ENCODE measurements at places on chromosomes 3 and 15. TPM values are rescaled to one million over a fixed set of nuclear protein-coding genes. Genes with fewer than 3 reads are reported as not detected.

DNA sequence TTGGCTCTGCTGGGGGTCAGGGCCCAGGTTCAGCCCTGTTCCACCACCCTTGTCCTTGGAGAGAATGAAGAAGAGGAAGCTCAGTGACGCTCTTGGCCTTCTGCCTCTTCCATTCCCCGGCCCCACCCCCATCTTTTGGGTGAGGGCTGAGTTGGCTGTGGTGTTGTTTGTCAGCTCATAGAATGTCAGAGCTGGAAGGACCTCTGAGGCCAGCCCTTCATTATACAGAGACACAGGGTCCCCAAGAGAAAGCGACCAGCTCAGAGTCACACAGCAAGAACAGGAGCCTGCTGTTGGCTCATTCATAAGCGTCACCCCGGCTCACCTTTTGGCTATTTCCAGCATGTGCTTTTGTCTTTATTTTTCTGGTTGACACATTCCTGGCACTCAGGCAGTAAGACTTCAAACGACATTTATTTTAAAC, 68.2 kb downstream of the AAGAB start:
- no peak for DNase-seq

- DNase-seq: no peak
Measured at GRCh38 chr3:8371085-8371551, 130.5 kb upstream of the LMCD1 start.

DNA sequence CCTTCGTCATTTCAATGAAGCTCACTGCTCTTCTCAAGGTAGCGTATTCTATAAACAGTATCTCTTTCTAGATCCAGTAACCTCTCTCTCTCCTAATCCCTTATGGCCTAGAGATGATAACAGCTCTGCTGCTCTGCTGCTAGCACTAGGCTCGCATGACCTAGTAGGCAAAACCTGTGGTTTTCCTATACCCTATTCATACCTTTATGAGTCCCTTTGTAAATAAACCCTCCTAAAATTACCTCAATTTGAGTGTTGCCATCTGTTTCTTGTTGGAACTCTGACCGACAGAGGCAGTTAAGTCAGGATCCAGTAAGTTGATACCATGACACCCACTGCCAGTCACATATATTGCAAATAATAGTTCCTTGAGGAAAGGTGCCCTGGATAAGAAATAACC, 7.3 kb downstream of the CCDC14 start:
- DNase-seq: no peak

DNA sequence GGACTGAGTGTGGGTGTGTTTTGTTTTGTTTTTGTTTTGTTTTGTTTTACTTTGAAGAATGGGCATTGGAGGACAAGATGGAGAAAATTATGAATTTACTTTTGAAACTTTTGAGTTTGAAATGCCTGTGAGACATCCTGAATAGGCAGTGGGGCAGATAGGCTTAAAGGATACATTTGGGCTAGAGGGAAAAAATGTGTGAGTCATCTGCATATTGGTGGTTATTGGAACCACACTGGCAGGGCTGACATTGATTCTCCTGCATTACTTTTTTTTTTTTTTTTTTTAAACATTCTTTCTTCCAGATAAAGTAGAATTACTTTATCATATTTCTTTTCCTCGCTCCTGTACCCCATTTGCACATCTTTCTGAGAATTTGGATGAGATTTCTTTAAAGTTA, 56.1 kb downstream of the CALML4 start:
- DNase-seq: no peak

- DNase-seq: no peak
Measured at GRCh38 chr3:19994796-19995195, 17.3 kb downstream of the PP2D1 start.

DNA sequence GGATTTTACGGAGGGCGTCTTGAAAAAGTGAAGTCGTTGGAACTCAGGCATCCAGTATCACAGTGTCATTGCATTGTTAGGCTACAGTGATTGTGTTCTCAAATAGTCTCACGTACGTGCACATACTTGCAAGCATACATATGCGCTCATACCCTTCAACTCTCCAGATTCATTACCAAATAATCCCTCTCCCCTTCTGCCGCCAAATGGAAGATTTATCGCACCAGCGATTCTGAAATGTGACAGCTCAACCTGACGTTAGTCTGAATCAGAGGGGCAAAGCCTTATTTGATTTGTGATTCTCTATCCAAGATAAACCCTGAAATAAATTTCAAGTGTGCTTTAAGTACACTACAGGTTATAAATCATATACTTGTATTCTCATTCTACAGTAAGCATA, 119.4 kb downstream of the GADL1 start:
- DNase-seq: no peak

GRCh38 chr3:52221563-52222318, 3.7 kb downstream of the TLR9 start:
- no peak for DNase-seq

- DNase-seq: no peak
Measured at GRCh38 chr15:101570241-101570640, 80.7 kb upstream of the PCSK6 start.

The CSPG4 gene
- 2.9 TPM for total RNA-seq

The CACNA2D2 gene
- total RNA-seq: 0.18 TPM

The LSMEM2 gene
- not detected for total RNA-seq

The HTR3E gene
- not detected for total RNA-seq

The GPR160 gene
- 4.5 TPM for total RNA-seq

The P3H2 gene
- 33.0 TPM for total RNA-seq
